ENCODE measurements at places on chromosomes 2 and 18.

DNA sequence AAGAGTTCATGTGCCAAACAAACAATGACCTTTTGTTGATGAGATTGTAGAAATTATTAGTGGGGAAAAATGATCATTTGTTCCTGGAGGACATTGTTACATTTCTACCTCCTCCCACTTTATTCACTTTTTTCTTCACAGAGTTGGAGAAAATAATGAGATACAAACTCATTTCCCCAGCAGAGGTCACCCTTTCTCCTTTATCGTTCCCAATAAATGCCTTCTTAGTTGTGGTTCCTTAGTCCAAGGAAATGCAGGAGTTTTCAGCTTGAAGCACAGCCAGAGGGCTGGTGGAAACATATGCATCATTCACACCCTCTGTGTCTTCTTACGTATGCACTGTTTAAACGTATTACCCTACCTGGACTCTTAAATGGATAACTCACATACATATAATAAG is 108.8 kb downstream of the SLC4A3 start:
- DNase-seq = no peak

DNA sequence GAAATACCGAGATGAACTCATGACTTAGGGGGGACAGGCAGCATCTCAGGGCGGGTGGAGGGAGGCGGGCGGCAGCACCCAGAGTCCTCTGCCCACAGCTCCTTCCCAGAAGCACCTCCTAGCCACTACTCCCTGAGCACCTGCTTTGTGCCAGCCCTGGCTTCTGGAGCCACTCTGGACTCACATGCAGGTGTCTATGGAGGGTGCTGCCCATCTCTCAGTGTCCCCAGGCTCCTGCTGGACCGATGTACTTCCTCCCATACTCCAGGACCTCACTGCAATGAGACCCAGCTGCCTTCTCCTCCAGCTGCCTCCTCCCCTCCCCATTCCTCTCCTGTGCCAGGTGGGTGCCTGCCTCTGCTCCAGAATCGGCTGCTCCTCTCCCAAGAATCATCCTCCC is 22.1 kb upstream of the OTOS start:
- DNase-seq = no peak

- no peak for DNase-seq
These were observed 319.8 kb downstream of the RND3 start for GRCh38 chr2:150167711-150168110.

GRCh38 chr18:37393945-37394609 is 171.5 kb downstream of the CELF4 start:
- no peak for DNase-seq

DNA sequence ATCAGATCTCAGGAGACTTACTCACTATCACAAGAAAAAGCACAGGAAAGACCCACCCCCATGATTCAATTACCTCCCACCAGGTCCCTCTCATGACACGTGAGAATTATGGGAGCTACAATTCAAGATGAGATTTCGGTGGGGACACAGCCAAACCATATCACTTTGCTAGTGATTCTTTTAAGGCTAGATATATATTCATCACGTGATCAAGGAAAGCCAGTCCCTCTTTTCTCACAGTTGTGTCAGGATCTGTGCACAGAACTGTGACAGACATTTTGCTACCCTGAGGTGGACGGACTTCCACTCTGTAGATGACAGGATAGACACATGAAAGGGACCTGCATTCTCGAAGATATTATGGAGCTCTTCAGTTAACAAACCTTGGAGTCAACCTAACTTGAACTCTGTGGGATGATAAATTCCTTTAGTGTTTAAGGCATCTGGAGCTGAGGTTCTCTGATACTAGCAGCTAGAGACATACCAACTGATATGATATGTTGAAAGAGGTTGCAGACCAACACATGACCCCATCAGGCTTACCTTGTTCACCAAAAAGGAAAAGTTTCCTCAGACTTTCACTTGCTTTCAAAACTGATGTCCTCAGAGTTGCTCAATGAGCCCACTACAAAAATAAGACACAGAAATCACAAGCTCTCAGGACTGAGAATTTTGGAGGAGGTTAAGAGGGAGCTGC is 66.3 kb upstream of the SCG2 start:
- no peak for DNase-seq

DNA sequence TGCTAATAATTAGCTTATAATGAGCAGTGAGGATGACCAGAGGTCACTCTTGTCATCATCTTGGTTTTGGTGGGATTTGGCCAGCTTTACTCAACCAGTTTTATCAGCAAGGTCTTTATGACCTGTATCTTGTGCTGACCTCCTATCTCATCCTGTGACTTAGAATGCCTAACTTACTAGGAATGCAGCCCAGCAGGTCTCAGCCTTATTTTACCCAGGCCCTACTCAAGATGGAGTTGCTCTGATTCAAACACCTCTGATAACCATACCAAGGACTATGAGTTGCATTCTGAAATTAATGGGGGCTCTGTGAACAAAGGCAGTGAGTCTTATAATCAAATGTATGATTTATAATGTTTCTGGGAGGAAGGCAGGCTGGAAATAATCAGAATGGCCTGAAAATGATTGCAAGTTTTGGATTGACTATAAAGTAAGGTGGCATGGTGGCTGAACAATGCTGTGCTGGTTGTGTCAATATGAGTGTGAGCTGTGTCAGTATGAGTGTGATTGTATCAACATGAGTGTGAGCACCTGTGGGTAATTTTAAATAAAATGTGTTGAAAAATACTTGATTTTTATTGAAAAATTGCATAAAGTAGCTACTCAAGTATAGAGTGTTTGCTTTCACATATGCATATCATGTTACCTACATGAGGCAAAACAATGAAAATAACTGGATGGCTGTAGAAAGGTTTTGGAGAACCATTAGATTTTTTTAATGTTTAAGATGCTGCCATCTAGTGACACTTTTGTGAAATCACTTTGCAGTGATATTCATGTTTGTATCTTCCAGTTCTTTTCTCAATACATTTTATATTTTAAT is 103.0 kb downstream of the KYNU start:
- DNase-seq = no peak

DNA sequence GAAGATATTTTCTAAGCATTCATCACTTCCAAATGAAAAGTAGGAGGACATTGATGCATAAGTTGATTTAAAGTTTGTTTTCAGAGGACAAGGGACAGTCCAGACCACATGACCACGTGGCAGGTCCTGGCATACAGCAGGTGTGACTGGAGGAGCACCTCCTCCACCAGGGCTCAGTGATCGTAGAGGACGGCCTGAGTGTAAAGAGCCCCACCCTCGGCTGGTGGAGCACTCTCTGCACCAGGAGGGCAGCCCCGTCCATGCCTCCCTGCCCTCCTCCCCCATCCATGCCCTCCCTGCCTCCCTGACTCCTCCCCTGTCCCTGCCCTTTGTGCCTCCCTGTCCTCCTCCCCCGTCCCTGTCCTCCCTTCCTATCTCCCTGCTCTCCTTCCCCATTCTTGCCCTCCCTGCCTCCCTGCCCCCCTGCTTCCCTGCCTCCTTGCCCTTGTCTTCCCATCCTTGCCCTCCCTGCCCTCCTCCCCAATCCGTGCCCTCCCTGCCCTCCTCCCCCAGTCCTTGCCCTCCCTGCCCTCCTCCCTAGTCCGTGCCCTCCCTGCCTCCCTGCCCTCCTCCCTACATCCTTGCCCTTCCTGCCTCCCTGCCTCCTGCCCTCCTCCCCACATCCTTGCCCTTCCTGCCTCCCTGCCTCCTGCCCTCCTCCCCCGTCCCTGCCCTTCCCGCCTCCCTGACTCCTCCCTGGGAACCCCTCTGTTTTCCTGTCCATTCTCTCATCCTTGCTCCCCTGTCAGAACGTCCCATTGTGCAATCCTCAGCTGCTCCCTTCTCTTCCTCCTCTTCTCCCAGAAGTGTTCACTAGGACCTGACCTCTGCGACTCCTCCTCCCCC is 47.9 kb downstream of the ANKMY1 start:
- no peak for DNase-seq

Measured in activated T-helper 1 cell treated with anti-CD3 and anti-CD28 coated beads, Interleukin-2, amount 50 U/mL, for 16 hours (primary cell).